Lower lobe of right lung (tissue), 2 donors: ENCODE measurements at places on chromosomes 6 and 20.

DNA sequence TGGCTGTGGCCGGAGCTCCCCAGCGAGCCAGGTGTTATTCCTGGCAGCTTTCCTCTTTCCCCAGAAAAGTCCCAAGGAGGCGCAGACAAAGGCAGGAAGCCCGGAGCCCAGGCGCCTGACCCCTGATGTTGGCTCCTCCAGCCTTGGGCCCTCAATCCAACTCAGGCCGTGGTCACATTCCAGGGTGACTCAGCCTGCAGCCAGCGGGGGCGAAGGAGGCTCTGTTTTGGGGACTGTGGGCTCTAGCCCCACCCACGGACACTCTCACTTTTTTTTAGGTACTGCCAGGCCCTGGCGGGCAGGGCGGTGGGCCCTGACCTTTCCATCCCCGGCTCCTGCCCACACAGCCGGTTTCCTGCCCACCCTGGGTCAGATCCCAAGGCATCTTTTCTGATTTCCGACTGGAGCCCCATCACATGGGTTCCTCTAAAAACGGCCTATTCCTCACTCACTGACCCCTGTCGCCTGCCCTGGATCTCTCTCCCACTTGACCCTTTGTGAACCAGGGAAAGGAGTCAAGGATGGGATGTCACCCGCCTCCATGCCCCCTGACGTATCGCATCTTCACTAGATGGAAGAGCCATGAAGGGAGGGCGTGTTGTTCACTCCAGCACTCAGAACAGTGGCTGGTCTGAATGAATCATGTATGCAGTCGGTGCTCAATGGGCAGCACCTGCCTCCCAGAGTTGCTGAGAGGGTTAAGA, 5.5 kb downstream of the PTGIS start:
- DNase-seq: no peak
- H3K27me3 ChIP-seq: peaks cover 4% of the 10 kb centered on the region
- peak overlapping the region; percentile 70 for H3K27ac ChIP-seq
- peaks cover 16% of the 10 kb centered on the region for H3K4me1 ChIP-seq
- H3K36me3 ChIP-seq: no peaks in the 10 kb centered on the region

DNA sequence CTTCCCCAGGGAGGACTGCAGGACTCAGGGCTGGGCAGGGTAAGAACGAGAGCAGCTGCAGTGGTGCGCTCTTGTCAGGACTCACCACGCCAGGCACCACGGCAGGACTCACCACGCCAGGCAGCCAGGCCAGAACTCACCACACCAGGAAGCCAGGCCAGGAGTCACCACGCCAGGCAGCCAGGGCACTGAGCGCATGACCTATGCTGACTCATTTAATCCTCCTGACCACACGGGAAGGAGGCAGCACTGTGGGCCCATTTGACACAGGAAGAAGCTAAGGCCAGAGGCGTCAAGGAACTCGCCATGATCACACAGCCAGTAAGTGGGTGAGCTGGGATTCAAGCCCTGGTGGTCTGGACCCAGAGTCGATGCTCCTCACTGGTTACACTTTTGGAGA, 189.3 kb downstream of the PREX1 start:
- H3K36me3 ChIP-seq: peaks cover 81% of the 10 kb centered on the region
- H3K4me3 ChIP-seq: no peak overlapping the region
- H3K4me1 ChIP-seq: no peaks in the 10 kb centered on the region
- DNase-seq: no peak
- H3K27me3 ChIP-seq: no peaks in the 10 kb centered on the region

GRCh38 chr6:104689551-104690205, 170.0 kb downstream of the HACE1 start:
- H3K27me3 ChIP-seq: no peaks in the 10 kb centered on the region
- H3K36me3 ChIP-seq: no peaks in the 10 kb centered on the region
- no peak overlapping the region for H3K27ac ChIP-seq
- H3K4me1 ChIP-seq: no peaks in the 10 kb centered on the region

DNA sequence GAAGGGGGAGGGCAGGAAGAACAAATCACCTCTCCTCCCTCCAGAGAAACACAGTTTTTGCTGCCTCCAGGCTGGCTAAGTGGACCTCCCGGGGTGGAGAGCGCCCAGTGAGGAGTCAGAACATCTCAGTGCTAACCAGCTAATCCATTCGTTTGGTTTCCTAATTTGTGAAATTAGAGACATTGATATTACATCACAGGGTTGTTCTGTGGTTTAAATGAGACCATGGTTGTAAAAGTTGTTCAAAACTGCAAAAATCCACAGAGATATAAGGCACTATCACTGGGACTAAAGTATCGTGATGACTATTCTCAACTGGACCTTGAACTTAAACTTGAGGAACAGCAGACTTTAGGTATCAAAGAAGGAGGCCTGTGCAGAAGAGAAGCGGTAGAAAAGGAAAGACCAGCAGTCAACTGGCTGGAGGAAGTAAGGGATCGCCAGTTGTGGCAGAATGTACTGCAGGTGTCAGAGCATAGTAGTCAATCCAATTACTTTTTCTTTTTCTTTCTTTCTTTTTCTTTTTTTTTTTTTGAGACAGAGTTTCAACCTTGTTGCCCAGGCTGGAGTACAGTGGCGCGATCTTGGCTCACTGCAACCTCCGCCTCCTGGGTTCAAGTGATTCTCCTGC, 33.9 kb downstream of the RIPOR2 start:
- DNase-seq: no peak
- no peaks in the 10 kb centered on the region for H3K4me1 ChIP-seq
- H3K36me3 ChIP-seq: no peaks in the 10 kb centered on the region
- H3K27me3 ChIP-seq: no peaks in the 10 kb centered on the region
- H3K4me3 ChIP-seq: no peak overlapping the region

- no peaks in the 10 kb centered on the region for H3K36me3 ChIP-seq
- no peaks in the 10 kb centered on the region for H3K27me3 ChIP-seq
- DNase-seq: no peak
- no peak overlapping the region for H3K27ac ChIP-seq
- H3K4me3 ChIP-seq: no peak overlapping the region
- H3K4me1 ChIP-seq: peaks cover 50% of the 10 kb centered on the region
These were observed 43.3 kb downstream of the CHD6 start for GRCh38 chr20:41574802-41575389.

DNA sequence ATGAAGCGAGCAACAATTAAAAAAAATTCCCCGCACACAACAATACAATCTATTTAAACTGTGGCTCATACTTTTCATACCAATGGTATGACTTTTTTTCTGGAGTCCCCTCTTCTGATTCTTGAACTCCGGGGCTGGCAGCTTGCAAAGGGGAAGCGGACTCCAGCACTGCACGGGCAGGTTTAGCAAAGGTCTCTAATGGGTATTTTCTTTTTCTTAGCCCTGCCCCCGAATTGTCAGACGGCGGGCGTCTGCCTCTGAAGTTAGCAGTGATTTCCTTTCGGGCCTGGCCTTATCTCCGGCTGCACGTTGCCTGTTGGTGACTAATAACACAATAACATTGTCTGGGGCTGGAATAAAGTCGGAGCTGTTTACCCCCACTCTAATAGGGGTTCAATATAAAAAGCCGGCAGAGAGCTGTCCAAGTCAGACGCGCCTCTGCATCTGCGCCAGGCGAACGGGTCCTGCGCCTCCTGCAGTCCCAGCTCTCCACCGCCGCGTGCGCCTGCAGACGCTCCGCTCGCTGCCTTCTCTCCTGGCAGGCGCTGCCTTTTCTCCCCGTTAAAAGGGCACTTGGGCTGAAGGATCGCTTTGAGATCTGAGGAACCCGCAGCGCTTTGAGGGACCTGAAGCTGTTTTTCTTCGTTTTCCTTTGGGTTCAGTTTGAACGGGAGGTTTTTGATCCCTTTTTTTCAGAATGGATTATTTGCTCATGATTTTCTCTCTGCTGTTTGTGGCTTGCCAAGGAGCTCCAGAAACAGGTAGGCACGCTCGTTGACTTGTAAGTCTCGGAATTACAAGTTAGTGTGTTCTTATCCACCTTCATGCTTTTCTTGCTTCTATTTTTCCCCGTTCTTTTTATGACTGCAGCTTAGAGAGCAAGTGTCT, at the start of gene EDN1:
EDN1 (plus strand) TSS at position 429 of the 888 bp plus-strand sequence; CDS start at position 698, 269 bp downstream.
- peaks cover 43% of the 10 kb centered on the region for H3K4me1 ChIP-seq

DNA sequence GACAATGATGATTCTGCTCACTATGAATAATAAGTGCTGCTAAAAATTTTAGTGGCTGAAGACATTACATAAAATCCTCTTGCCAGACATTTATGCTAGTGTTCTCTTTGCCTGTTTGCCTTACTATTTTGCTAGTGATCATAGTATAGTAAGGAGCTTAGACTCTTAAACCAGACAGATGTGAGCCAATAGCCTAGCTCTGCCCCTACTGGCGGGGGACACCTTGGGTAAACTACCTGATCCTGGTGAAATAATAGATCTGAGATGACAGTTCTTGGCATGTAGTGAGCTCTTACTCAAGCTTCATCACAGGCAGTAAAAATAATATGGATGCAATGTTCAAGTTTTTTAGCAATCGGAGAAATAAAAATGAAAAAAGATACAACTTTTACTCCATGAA, 18.8 kb downstream of the ENPP3 start:
- H3K4me1 ChIP-seq: no peaks in the 10 kb centered on the region
- no peak for DNase-seq
- H3K36me3 ChIP-seq: no peaks in the 10 kb centered on the region
- H3K4me3 ChIP-seq: no peak overlapping the region
- no peak overlapping the region for H3K27ac ChIP-seq

- no peak for DNase-seq
- H3K27me3 ChIP-seq: no peaks in the 10 kb centered on the region
- no peak overlapping the region for H3K27ac ChIP-seq
These were observed 5.3 kb upstream of the CCM2L start for GRCh38 chr20:32004963-32005362.

GRCh38 chr6:1379017-1379787, 10.2 kb upstream of the FOXF2 start:
- no peak for DNase-seq
- H3K36me3 ChIP-seq: no peaks in the 10 kb centered on the region
- H3K4me3 ChIP-seq: no peak overlapping the region
- H3K4me1 ChIP-seq: peaks cover 51% of the 10 kb centered on the region
- H3K27me3 ChIP-seq: peaks cover 98% of the 10 kb centered on the region

DNA sequence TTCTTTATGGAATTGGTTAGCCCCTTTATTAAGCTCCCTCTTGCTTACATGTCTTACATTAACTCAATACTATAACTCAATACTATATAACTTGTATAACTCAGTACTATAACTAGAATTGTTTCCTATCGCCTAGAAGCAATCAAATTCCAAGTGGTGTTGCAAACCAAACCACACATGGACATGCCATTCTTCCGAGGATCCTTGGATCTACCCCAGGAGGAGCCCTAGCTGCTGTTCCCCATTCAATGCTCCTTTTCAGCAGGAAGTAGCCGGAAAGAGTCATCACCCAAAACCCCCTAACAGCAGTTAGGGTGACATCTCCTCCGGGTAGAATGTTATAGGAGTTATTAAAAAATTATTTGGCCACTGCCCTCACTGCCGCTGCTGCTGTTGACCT, 40.5 kb downstream of the PLN start:
- H3K27me3 ChIP-seq: no peaks in the 10 kb centered on the region
- no peak overlapping the region for H3K4me3 ChIP-seq
- no peak overlapping the region for H3K27ac ChIP-seq
- no peak for DNase-seq

DNA sequence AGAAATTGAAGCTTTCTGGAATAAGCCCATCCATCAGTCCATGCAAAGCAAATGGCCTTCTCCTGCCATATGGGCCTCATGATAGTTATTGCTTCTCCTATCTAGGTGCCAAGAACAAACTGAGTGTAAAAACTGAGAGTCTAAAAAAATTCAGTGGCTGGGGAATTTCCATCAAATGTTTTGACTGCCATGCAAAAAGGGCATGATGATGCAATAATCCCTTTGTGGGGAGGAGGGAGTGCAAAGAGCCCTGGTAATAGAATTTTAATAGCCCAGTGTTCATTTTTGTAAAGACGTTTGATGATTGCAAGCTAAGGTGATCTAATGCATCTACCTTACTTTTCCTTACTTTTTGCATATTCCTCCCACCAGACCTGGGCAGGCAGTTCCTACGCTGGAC, 683.7 kb downstream of the EPM2A start:
- H3K27me3 ChIP-seq: no peaks in the 10 kb centered on the region
- no peaks in the 10 kb centered on the region for H3K4me1 ChIP-seq
- no peak overlapping the region for H3K27ac ChIP-seq
- no peak for DNase-seq
- H3K4me3 ChIP-seq: no peak overlapping the region

GRCh38 chr20:34983995-34984735, 28.5 kb downstream of the MYH7B start:
- no peaks in the 10 kb centered on the region for H3K36me3 ChIP-seq
- H3K27ac ChIP-seq: no peak overlapping the region
- DNase-seq: no peak
- H3K27me3 ChIP-seq: peaks cover 19% of the 10 kb centered on the region
- H3K4me3 ChIP-seq: no peak overlapping the region
- peaks cover 22% of the 10 kb centered on the region for H3K4me1 ChIP-seq

DNA sequence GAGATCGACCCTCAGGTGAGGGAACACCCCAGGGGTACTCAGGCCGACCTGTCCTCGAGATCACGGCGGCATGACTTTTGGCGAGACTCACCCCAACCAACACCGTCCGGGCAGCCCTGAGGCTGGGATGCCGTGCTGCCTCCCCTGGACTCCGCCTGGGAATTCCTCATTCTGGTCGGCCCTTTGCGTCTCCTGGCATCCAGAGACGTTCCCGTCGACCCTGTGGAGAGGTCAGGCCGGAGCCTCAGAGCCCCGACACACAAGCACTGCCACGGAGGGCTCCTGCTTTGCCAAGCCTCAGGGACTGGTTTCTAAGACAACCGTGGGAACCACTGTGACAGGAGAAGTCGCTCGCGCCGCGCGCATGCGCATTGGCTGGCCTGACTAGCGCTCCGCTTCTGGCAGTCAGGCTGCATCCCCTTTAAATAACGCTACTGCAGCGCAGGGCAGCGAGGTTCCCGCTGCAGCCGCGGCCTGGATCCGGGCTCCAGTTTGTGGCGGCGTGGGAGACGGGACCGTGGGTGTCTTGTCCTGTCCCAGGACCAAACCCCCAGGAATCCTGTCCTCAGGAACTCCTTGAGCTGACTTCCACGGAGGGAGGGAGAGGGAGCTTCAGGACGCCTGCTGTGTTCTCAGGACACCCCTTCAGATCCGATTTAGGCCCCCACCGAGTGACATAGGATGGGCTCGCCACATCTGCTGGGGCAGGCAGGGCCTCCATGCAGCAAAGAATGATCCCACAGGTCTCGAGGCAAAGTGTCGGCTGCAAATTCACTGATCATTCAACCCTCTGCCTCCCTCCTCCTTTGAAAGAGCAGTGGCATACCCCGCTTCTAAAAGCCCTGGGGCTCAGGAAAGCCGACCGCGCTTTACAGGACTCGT, 163.2 kb upstream of the ZNF337 start:
- H3K4me3 ChIP-seq: peak overlapping the region; percentile 40
- H3K27me3 ChIP-seq: peaks cover 24% of the 10 kb centered on the region
- H3K36me3 ChIP-seq: no peaks in the 10 kb centered on the region
- peaks cover 16% of the 10 kb centered on the region for H3K4me1 ChIP-seq
- H3K27ac ChIP-seq: no peak overlapping the region
- DNase-seq: peak; percentile 82

DNA sequence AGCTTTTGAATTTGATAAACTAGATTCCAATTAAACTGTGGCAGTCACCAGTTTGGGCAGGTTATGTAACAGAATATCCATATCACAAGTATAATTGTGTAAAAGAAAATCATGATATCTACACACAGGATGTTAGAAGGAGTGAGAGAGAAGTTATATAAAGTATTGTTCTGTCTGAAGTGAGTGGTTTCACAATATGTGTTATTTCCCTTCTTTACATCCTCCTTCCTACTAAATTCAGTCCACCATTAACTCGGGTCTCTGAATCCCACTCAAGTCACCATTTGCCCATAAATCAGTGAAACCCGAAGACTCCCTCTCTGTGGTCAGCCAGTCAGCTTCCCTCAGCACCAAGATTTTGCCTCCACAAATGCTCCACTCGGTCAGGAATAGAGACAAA, 796 bp downstream of the HLA-DQB1 start:
- no peaks in the 10 kb centered on the region for H3K27me3 ChIP-seq
- H3K4me3 ChIP-seq: no peak overlapping the region
- H3K36me3 ChIP-seq: no peaks in the 10 kb centered on the region
- DNase-seq: no peak
- H3K27ac ChIP-seq: no peak overlapping the region
- H3K4me1 ChIP-seq: no peaks in the 10 kb centered on the region
